Stimulated activated naive CD8-positive, alpha-beta T cell treated with anti-CD3 and anti-CD28 coated beads, Interleukin-15, Interleukin-2, amounts not matched to agents 100 U/mL and 50 U/mL, for 24 hours (primary cell): ENCODE measurements at places on chromosomes 6 and 20.
A peak's percentile ranks its signal among the peaks of the same experiment; 100 is the strongest.

DNA sequence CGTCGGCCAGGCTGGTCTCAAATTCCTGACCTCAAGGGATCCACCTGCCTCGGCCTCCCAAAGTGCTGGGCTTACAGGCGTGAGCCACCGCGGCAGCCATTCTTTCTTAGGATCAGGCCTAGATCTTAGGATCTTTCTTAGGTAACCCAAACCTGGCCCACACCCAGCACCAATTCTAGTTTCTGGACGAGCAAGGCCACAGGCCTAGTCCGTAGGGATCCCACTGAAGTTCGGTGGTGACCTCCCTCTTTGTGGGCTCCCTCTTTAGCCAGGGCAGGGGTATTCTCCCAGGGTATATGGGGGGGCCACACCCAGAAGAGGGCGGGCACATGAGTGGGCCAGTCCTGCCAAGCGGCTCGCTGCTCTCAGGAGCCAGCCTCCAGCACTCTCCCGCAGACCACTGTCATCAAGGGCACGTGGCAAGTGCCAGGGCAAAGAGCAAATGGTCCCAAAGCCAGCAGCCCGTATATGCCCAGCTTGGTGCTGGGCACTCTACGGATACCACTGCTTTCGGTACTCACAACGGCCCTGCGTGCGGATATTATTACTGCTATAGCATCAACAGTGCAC is 6.5 kb downstream of the PXDC1 start:
- no peak for DNase-seq

DNA sequence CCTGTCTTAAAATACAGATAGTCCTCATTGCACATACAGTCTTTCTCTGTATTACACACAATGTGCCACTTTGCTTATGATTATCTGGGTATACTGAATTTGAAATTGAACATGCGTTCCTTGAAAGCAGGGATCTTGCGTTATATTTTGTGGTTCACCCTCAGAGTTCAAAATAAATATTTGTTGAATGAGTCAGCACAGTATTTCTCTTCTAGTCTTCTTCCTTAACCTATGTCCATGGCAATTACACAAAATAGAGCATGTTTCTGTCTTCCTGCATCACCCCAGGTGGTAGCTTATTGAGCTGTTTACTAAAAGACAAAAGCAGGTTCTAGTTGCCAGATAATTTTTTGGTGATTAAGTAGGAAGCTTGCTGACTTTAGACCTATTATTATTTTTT is 272.9 kb upstream of the FERMT1 start:
- no peak for DNase-seq

- DNase-seq, result peak; percentile 39
Observed at GRCh38 chr6:107064579-107065065, 36.6 kb downstream of the MTRES1 start.

DNA sequence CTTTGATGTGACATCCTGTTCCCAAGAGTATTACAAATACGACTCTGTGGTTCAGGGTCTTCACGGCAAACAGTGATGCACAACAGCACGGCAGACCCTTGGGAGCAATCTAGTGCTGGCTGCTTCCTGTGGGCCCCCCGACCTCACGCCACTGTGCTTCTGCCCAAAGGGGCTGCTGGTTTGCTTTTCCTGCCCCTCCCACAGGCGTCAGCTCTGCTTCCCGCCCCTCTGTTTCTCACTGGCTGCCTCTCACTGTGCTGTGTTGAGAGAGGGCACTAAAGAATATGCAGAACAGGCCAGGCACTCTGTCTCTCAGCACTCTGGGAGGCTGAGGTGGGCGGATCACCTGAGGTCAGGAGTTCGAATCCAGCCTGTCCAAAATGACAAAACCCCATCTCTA is 554.5 kb upstream of the AGPAT4 start:
- DNase-seq, result no peak

DNA sequence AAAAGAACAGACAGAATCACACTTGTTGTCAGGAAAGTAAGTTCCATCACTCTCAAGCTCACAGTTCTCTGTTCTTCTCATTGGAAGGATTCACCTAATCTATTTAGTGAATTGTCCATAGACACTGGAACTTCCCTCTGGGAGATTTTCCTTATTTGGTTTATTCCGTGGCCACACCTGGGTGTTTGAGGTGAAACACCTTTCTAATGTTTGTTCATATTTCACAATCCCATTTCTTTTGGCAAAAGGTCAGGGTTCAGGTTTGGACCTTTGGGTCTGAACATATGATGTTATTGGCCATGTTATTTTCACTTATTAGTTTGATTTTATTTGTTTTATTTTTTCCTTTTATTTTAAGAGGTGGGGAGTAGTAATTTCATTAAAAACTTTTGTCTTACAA is 4.0 kb downstream of the MAS1L start:
- no peak for DNase-seq

DNA sequence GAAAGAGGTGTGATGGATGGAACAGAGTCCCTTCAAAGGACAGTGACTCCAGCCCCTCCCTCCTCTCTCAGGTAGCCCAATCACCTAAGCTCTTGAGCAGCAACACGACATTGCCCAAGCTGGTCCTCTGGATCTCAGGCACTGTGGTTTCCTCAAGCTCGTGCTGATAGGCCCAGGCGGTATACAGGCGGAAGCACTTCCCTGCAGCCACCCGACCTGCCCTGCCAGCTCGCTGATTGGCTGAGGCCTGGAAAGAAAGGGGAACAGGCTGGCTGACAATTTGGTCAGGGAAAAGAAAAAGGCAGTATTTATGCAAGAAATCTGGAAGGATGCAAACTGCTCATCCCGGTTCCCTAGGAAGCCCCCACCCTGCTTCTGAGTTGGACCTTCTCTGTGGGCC is 9.6 kb downstream of the C6orf136 start:
- no peak for DNase-seq

- DNase-seq, result no peak
Observed at GRCh38 chr6:103874575-103874974, 985.1 kb downstream of the HACE1 start.

DNA sequence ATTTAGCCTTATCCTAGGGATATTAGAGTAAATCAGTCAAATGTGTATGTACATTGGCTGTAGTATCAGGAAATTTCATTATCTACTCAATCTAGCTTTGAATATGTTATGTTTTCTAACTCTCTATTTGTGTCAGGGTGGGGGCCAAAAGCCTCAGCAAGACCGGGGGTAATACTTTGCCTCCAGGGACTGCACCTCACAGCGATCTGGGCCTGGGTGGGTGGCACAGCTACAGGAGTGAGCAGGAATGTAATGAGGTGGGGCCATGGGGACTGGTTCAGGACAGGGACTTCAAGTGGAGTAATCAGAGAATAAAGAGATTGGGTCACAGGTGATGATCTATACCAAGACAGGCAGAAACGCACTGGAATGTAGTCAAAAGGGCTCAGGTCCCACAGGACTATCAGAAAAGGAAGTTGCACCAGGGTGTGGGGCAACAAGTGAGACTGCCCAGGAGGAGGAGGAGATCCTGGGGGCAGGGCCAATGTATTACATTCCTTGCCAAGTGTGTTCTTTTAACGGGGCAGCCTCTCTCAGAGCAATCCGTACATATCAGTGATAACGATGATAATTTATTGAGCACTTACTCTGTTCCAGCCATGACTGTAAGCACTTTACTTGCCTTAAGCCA is 54.0 kb downstream of the PIGU start:
- DNase-seq, result no peak

GRCh38 chr20:39939241-39939865 is 749.7 kb downstream of the MAFB start:
- DNase-seq, result no peak

GRCh38 chr20:51156041-51156982 is 133.4 kb upstream of the KCNG1 start:
- no peak for DNase-seq

DNA sequence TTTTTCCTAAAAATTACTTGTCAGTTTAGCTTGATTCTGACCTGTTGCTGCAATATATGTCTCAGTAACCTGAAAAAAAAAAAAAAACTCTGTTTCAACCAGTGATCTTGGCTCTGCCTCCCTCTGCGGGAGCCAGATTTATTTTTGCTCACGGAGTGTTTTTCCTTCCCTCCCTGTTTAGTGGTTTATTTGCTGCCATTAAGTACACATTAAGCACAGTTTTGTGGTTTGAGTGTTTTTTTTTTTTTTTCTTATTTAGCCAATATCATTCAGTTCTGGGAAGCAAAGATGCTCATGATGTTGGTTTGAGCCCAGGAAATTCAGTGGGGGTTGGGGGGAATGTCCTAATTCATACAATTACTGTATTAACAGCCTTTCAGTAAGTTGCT is 110.1 kb upstream of the GPR6 start:
- DNase-seq, result no peak

DNA sequence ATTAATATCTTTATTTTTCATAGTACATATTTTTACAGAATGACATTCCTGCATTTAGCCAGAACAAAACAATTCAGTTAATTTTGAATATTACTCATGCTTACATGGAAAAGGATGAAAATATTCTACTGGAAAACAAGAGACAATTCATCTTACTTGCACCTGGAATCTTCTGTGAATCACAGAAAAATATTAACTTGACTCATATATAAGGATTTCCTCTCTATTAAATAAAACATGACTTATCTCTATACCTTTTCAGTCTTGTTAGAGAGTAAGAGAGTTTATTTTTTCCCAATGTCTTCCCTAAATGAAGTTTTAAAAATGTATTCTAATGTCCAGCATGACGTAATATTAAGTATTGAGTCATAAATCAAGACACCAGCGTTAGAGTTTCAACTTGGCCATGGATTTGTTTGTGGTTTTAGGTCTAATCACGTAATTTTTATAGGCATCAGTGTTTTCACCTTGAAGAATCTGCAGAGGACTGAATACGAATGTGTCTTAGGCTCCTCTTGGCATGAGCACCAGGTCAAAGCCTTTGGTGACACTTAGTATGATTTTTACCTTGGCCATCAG is 445.1 kb upstream of the JAG1 start:
- no peak for DNase-seq

DNA sequence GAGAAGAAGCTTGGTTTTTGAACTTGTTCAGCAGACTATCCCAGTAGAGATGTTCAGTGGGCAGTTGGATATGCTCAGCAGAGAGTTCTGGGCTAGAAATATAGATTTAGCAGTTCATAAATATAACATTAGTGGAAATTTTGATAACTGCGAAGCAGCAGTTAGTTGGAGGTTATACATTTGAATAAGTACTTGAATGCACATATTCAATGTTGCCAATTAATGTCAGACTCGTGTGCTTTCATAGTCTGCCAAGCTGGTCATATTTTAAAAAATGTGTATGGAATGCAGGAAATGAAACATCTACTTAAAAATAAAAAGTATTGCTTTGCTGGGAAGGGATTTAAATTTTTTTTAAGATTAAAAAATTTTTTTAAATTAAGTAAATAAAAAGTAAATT is 92.5 kb upstream of the E2F3 start:
- no peak for DNase-seq

DNA sequence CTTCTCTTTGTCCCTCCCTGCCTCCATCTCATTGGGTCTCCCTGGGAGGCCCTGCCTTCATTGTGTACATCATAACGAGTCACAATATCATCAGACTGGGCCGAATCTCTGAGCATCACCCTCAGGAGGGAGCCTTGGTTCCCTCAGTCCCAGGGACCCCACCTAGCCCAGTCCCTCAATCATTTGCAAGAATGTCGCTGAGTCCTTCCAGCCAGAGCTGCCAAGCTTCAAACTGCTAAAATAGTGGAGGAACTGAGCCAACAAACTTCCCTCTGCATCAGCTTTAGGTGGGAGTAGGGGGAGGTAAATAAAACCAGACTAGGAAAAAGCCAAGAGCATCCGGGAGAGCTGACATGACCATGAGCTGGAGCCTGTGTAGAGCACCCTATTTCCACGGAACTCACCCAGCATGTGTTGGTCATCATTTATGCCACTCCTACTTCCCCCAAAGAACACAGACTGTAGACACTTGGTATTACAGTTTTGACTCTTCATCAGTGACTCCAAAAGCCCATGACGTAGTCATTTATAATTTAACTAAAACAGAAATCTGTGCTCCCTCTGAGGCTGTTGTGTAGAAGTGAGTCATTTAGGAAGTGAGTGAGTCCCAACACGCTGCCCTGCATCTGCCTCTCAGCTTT is 28.8 kb upstream of the IL17A start:
- DNase-seq, result peak; percentile 51

GRCh38 chr20:53568351-53568750 is 25.3 kb downstream of the ZNF217 start:
- no peak for DNase-seq

GRCh38 chr6:64717281-64717680 is 989.7 kb downstream of the EYS start:
- DNase-seq, result no peak

DNA sequence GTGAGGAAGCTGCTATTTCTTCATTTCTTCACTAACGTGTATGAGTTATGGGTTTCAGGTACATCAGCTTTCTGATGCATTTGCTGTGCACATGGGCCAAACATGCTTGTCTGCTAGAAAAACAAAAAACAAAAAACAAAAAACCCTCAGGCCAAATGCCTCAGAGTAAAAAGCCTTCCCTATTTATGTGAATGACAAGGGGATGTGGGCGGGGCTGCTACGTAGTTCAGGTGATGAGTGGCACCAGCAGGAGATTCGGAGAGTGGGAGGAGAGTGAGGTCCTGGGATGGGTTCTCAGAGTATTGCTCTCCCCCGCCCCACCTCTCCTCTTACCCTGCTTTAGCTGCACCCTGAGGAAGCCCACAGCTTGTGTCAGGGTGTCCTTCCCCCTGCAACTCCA is 596.8 kb upstream of the JAG1 start:
- no peak for DNase-seq

DNA sequence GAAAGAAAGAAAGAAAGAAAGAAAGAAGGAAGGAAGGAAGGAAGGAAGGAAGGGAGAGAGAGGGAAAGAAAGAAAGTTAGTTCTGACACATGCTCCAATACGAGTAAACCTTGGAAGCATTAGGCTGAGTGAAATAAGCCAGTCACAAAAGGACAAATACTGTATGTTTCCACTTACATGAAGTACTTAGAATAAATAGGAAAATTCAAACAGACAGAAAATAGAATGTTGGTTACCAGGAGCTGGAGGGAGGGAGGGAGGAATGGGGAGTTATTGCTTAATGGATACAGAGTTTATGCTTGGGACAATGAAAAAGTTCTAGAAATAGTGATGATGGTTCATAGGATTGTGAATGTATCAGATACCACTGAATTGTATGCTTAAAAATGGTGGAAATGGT is 75.2 kb upstream of the CDH4 start:
- DNase-seq, result no peak

GRCh38 chr6:151974061-151974617 is 166.7 kb downstream of the ESR1 start:
- no peak for DNase-seq
